GM20000 (cell line): ENCODE measurements at places on chromosomes 16 and 17.

DNA sequence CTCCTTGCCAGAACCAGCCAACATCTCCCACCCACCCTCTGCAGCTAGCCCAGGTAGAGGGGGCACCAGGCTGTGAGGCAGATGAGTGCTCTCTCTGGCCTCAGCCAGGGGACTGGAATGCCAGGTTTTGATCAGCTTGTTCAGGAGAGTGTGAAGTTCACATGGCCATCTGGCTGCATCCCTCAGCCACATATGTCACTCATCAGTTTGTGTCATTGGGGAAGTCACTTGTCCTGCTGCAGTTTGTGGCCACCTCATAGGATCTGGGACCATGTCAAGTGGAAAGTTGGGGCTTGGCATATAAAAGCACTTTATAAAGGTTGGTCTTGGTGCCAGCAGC is 147.6 kb downstream of the SOCS1 start:
- no peak for DNase-seq

DNA sequence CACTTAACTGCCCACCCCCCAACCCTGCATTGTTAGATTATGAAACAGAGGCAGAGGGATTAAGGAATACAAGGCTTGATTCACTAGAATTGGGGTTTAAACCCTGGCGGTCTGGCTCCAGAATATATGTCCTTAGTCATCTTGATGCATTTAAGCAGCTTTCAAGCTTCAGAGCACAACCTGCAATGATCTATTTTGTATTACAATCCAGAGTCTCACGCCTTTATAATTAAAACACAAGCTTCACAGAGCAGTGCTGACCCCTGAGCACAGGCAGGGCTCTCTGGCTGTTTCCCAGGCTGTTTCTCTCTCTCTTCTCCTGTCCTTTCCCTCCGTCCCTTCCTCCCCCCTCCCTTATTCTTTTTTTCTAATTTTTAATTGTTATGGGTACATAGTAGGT is 209.1 kb downstream of the SPECC1 start:
- DNase-seq, result no peak

- DNase-seq, result no peak
These were observed 61.2 kb upstream of the NETO2 start for GRCh38 chr16:47204736-47205504.

GRCh38 chr16:84254062-84254461 is 14.2 kb upstream of the KCNG4 start:
- no peak for DNase-seq

DNA sequence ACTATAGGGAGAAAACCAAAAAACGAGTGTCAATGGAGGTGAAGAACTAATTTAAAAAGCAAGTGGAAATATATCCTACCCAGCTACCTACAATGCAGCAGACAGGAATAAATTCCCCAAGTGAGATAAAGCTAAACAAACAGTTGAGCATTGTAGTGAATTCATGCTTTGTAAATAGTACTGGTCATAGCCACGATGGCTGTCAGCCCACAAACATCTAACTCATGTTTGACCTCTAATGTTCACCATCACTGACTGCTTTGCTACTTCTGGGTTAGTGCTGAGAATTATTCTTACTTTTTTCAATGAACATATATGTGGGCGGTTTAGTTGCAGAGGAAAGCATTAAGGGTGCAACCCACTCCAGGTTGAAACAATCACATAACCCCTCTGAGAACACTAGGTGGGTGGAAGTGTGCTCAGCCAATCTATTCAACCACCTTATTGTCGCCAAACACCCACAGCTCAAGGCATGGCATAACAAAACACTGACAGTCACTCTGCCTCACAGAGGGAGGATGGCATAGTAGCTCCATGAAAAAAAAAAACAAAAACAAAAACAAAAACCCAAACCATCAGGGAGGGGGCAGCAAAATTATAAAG is 264.1 kb downstream of the ZFHX3 start:
- DNase-seq, result no peak

DNA sequence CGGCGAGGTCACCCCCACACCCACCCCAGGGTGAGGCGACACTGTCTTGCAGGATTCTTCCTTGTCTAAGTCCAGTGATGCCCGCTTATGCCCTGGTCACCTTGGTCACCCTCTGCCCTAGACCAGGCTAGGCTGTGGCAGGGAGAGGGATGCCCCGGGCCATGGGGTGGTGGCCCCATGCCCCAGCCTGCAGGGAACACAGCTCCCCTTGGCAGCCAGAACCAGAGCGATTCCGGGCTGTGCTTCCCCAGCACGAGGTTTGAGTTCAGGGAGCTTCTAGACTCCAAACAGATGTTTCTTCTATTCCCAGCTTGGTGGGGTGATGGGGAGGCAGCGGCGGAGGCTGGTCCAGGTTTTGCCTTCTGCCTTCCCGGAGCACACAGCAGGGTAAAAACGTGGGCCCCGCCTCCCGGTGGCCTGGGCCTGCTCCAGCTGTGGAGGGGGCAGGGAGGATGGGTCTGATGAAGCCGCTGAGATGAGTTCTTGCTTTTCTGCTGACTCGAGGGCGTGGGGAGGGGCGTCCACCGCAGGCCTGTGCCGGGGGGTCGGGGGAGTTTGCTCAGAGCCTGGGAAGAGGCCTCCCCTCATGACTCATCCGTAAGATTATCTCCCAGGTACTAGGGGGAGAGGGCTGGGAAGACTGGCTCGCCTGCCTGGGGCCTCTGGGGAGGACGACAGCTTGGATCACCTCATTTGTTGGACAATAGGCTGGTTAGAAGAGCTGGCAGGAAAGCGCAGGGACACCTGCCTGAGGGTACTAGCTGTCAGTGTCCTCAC is 15.4 kb downstream of the SMTNL2 start:
- no peak for DNase-seq

- no peak for DNase-seq
These were observed 181.6 kb upstream of the CACNG3 start for GRCh38 chr16:24074574-24074973.

GRCh38 chr17:3256575-3256974 is 41.6 kb downstream of the OR3A1 start:
- no peak for DNase-seq

- no peak for DNase-seq
These were observed 20.7 kb downstream of the NXN start for GRCh38 chr17:958712-959451.

DNA sequence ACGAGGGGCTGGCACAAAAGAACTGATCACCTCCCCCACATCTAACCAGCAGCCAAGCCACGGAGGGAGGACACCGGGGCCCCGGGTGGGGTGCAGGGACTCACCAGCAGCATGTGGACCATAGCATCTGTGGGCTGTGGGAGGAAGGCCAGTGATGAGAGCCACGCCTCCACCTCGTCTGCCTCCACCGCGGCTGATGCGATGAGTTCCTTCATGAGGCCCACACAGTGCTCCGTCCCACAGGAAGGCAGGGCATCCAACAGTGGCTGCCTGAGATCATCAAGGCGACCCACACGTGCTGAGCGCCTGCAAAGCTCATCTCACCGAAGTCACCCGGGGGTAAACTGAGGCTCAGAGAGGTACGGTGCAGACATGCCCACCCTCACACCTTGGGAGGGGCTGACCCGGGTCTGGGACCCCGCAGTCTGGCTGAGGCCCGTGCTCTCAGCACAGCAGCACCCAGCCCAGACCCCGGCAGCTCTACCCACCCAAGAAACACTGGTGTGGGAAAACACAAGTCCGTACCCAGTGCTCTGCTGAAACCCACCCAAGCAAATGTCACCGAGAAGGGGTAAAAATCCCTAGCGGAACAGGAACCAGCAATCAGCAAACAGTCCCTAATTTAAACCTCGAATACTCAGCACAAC is 85.9 kb downstream of the LITAF start:
- DNase-seq, result no peak

DNA sequence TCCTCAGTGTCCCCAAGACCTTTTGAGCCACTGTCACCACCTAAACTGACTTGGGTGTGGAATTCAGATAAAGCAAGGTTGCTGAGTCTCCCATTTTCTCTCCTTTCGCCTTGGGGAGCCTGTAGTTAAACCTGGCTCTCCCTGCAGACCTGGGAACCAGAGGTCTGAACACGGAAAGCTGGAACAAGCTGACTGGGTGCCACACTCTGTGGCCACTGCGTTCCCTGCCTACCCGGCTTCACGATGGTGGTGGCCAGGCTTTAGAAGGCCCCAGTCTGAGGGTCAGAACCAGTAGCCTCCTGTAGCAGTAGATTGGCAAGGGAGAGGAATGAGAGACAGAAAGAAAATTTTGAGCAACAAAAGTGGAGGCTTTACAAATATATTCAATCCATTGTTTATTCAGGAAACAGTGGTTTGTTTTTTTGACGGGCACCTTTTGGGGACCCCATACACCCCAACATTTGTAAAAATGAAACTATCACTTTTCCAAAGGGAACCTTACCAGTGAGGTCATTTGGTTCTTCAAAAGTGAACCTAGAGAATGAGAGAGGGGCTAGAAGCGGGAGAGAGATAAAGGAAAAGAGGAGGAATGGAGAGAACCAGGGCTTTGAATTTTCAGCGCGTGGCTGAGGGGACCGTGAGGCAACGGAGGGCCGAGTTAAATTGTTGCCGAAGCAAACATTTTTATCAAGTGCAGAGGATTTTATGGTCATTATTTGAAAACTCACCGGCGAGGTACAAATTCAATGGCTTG is 1.8 kb upstream of the HOXB8 start:
- no peak for DNase-seq

GRCh38 chr16:27973678-27974077 is 89.8 kb downstream of the GSG1L start:
- DNase-seq, result no peak
